ENCODE measurements at places on chromosomes 3 and 15.
A peak's percentile ranks its signal among the peaks of the same experiment; 100 is the strongest.

GRCh38 chr3:194556086-194557056, 69.6 kb upstream of the ATP13A3 start:
- no peak for DNase-seq

GRCh38 chr3:149813367-149814281, 609 bp downstream of the RNF13 start:
- no peak for DNase-seq

GRCh38 chr3:141710888-141711616, 27.0 kb upstream of the RNF7 start:
- peak; percentile 8 for DNase-seq

DNA sequence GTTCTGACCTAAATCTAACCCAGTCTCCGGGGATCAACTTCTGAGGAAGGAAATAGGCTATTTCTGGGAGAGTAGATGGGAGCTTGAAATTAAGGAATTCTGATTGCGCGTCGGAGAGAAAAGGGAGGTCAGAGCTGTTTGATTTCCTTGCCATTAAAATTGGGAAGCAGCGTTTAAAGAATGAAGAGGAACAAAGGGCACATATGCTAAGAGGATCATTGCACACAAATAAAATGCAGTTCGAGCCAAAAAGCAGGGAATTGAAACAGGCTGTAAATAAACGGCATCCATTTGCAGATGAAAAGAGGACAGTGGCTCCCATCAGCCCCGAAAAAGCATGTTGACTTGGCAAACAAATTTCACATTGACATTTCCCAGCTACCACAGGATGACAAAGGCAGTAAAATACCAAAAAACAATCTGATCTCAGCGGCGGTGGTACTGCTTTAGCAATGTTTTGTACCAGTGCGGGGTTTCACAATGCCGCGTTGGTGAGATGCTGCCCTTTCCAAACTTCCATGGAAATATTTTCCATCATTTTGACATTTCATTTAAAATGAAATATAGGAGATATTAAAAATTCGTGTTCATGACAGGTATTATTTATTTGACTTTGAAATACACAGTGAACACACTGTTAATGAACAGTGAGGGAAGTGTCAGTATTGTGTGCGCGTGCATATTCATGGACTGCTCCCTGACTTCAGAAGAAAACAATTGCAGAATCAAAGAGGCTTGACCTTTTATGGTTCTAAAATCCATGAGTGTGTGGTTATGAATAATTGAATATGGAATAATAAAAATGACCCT, 108.8 kb downstream of the SQOR start:
- DNase-seq, result no peak

DNA sequence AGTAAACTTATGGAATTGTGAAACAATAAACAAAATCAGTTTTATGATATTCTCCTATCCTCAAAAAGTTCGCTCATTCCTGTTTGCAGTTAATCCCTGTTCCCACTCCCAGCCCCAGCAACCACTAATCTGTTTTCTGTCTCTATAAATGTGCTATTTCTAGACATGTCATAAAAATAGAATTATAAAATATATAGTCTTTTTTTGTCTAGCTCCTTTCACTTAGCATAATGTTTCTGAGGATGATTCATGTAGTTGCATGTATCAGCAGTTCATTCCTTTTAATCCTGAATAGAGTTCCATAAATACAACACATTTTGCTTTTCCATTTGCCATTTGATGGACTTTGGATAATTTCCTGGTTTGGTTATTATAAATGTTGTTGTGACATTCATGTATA, 140.0 kb downstream of the KCNAB1 start:
- no peak for DNase-seq

GRCh38 chr3:17466028-17466427, 276.4 kb downstream of the TBC1D5 start:
- DNase-seq, result no peak

- no peak for DNase-seq
Measured at GRCh38 chr15:84740691-84741090, 7.7 kb upstream of the ZNF592 start.
